ENCODE measurements at places on chromosomes 2 and 18.

DNA sequence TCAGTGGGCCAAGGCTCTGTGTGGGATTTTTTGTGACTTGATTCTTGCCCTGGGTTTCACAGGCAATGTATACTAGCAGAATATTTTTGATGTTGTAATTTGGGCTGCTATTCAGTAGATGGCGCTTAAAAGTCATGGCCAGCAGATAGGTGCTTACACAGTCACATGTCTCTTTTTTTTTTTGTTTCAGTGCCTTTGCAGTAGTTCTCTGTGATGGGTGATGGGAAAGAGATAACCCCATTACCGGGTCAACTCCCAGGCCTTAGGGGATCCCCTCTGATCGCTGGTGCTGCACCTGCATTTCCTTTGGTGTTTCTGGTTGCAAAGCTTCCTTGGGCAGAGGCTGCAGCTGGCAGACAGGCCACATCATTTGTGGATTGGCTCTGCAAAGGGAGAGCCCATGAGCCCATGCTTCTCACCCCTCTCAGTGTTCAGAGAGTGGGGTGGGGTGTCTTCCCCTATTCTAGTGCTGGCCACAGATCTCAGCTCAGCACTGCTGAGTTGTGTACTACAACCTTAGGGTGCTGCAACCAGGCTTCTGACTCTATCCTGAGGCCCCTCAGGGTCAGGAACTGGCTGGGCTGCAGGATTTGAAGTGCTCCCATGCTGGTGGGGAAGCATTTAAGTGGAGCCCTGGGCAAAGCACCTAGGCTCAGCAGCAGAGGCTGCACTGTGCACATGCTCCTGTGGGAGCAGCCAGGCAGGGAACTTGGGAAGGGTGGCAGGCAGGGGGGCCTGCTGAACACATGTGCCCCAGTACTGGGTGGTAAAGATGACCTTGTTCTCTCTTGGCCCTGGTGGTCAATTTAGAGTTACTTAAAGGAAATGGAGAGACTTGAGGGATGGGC, 219.8 kb upstream of the SPHKAP start:
- DNase-seq = no peak

GRCh38 chr18:13500869-13501542, 225.4 kb downstream of the FAM210A start:
- DNase-seq = no peak

- no peak for DNase-seq
Observed at GRCh38 chr2:226943862-226944620, 108.2 kb downstream of the RHBDD1 start.

DNA sequence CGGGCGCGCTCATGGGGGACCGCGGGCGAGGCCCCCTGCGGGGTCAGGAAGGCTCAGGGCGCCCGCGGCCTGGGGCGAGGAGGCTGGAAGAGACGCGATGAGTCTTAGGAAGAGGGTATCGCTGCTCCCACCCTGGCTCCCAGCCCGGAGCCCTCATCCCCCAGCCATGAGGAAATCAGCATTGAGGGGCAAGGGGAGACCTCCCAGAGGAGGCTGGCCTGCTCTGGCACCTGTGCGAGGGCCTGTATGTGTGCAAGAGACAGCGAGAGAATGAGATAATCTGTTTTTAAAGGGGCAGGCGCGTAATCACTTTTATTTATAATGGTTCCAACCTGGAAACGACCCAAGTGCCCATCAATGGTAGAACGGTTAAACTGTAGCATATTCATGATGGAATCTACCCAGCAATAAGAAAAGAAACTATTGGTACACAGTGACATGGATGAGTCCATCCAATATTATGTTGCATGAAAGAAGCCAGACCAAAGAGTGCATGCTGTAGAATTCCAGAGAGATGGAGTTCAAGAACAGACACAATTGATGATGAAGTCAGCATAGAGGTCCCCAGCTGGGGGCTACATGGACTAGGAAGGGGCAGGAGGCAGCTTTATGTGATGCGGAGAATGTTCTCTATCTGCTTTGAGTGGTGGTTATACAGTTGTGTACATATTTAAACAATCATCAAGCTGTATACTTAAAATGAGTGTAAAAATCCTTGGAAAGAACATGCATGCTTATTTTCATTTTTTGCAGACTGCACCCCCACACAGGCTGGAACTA, 14.4 kb downstream of the FBXO41 start:
- no peak for DNase-seq

DNA sequence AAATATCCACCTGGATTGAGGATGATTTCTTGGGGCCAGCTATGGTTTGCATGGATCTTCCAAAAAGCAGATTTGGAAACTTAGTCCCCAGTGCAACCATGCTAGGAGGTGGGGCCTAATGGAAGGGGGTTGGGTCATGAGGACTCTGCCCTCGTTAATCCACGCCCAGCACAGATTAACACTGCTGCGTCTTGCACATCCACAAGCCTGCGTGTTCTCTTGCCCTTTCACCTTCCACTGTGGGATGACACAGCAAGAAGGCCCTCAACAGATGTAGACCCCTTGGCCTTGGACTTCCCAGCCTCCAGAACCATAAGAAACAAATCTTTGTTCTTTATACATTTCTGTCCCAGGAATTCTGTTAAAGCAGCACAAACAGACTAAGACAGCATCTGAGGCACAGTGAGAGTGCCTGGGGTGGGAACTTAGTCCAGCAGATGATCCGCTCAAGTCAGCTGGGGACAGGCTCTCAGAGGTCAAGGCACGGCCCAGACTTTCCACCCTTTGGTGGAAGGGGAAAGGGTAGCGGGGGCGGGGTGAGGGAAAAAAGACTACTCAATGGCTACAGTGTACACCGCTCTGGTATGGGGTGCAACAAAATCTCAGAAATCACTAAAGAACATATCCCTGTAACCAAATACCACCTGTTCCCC, 2.4 kb downstream of the RAB17 start:
- DNase-seq = no peak

- DNase-seq = no peak
Observed at GRCh38 chr18:77058290-77058835, 74.2 kb downstream of the MBP start.

DNA sequence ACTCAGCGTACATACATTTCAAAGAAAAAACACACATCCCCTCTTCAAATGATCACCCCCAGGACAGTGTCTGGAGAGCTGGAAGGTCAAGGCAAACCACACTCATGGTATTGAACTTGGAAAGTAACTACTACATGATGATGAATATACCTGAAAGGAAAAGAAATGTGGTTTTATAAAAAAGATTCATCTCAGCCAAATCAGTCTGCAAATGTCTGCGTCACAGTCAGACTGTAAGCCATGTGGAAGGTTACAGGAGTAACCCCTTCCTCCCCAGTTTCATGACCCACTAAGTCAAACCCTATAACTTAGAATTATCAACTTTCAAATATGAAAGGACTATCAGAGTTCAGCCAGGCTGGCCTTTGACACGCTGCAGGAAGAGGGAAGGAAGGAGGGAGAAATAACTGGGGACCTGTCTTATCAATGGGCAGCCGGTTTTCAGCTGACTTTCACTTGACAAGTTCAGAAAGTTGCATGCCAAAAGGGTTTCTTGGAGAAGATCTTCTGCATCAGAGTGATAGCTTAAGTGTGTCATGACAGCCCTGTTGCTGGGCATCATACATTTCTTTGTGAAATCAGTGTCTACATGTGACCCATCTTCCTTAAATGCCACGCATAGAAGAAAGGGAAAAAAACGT, 7.0 kb upstream of the BMP10 start:
- no peak for DNase-seq

GRCh38 chr2:162458240-162458639, 114.3 kb downstream of the GCA start:
- no peak for DNase-seq

DNA sequence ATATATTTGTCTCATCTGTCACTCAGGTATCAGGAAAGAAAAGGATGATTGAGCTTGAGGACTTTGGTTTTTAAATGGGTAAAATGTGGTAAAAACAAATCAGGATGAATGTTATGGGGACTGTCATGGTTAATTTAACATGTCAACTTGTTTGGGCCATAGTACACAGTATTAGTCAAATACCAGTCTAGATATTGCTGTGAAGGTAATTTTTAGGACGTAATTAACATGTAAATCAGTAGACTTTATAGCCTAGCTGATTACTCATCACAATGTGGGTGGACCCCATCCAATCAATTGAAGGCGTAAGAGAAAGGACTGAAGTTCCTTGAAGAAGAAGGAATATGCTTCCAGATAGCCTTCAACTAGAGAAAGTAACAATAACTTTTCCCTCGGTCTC, 275.7 kb upstream of the ZNF804A start:
- DNase-seq = no peak

DNA sequence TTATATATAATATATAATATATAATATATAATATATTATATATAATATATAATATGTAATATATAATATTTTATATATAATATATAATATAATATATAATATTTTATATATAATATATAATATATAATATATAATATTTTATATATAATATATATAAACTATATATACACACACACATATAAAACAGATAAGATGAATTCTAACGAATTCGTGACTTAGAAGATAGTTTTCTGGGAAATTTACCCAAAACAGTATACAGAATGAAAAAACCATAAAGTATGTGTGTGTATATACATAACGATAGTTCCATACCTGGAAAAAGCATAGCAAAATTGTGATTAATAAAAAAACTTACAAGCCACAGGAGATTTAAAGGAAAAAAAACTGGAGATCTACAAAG, 80.6 kb downstream of the THADA start:
- DNase-seq = no peak

- no peak for DNase-seq
Observed at GRCh38 chr18:52341103-52341432, 1.1 kb downstream of the DCC start.

- DNase-seq = no peak
Observed at GRCh38 chr18:79257480-79257879, 138.2 kb upstream of the NFATC1 start.

- no peak for DNase-seq
Observed at GRCh38 chr2:104919127-104919526, 65.2 kb downstream of the POU3F3 start.

- no peak for DNase-seq
Observed at GRCh38 chr18:45059695-45060094, 379.0 kb downstream of the SETBP1 start.

DNA sequence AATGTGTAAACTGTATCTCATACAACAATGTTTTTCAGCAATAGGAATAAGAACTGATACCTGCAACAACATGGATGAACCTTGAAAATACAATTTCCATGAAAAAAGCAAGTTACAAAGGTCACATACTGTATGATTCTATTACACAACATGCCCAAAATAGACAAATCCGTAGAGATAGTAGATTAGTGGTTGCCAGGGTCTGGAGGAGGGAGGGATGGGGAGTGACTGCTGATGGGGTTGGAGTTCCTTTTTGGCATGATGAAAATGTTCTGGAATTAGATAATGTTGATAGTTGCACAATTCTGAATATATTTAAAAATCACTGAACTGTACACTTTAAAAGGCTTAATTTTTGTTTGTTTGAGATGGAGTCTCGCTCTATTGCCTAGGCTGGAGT, 33.8 kb downstream of the UBXN4 start:
- DNase-seq = no peak

GRCh38 chr18:12579775-12580174, 78.1 kb downstream of the SPIRE1 start:
- no peak for DNase-seq

- DNase-seq = no peak
Observed at GRCh38 chr2:942775-943460, 7.7 kb upstream of the SNTG2 start.

DNA sequence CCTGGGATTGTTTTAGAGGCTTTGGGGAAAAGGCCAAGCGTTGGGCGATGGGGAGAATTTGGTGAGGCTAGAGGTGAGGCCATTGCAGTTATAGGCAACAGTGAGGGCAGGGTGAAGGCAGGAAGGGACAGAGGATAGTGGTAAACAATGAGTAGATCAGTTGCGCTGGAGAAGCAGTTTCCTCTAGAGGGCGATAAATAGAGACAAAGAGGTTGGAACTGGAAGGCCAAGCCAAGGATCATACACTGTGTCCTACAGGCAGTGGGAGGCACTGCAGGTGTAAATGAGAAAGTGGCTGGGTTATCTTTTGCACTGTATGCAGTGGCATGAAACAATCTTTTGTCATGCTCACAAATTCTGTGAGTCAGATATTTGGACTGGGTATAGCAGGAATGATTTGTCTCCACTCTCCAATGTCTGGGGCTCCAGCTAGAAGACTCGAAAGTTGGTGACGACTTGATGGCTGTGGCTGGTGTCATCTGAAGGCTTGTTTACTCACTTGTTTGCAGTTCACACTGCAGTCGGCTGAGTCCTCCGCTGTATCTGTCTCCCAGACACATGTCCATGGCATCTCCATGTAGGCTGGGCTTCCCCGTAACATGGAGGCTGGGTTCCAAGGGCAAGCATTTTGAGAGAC, 82.1 kb downstream of the TNP1 start:
- DNase-seq = peak; percentile 9

DNA sequence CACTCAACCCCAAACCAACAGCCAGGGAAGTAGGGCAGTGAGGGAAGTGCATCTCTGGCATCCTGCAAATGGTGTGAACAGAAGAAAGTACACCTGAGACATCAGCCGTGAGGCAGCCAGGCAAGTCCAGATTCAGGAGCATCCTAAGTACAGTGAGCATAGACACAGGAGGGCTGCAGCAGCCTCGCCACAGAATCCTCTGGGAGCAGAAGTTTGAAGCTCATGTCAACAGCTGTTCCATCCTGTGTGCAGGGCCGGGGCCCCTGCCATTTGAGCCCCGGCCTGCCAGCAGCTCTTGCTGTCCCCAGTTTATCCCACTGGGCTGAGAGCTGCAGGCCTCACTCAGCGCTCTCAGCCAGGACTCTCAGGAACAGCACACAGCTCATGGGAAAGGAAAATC, 14.5 kb downstream of the LOXHD1 start:
- DNase-seq = no peak

GRCh38 chr2:33491441-33492084, 15.1 kb downstream of the RASGRP3 start:
- no peak for DNase-seq

GRCh38 chr2:111226876-111227700, 106.4 kb downstream of the BCL2L11 start:
- DNase-seq = no peak

GRCh38 chr2:167380555-167380954, 492.3 kb downstream of the XIRP2 start:
- DNase-seq = no peak

DNA sequence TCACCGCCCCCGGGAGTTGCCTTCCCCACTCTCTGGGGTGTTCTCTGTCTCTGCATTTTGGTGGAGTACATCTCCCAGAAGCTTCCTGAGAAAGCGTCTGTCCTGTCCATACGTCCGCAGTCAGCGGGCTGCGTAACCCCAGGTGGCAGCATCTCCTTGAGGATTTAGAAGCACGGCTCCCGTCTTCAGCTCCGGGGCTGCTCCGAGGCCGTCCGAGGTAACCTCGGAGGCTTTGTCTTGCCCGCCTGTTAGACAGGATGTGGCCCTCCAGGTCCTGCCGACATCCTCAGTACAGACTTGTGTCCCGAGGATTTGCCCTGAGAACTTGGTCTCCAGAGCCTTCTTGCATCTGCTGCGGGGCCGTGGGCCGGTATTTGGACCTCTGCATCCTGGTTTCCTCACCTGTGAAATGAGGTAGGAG, 58.4 kb downstream of the CTDP1 start:
- DNase-seq = no peak
